Stimulated activated CD4-positive, alpha-beta T cell treated with anti-CD3 and anti-CD28 coated beads, Interleukin-4, amount 100 ng/mL, for 4 hours (primary cell): ENCODE measurements at places on chromosomes 2 and 18.

DNA sequence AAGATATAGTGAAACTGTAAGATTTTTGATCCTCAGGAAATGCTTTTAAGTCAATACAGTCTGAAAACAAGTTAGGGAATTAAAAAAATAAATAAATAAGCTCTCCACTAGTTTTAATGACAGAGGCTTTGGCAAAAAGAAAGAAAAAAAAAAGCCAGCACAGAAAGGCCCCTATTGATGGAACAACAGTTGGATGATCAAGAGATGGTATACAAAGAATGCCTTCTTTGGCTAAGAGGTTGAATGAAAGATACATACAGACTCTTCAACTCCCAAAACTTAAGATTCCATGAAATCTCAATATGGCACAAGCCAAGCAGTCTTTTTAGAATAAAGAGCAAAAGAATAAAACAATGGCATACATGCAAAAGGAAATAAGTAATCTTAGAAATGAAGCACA, 64.0 kb upstream of the GALNT5 start:
- no peak for DNase-seq

DNA sequence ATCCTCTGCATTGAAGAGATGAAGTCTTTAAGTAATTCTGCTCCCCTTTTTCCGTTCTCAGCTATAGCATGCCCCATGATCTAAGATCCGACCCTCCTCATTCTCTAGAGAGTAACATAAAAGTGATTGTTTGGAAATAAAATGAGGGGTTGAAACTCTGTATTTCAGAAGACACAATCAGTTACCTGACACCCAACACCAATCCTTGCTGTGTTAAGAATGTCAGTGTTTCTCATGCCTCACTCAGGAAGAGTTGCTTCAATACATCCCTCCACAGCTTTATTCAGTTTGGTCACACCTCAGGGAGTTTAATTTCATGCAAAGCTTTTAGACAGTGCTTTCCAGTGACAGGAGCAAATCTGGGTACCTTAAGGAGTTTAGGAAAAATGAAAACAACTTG, 49.9 kb upstream of the RBBP8 start:
- DNase-seq = no peak

DNA sequence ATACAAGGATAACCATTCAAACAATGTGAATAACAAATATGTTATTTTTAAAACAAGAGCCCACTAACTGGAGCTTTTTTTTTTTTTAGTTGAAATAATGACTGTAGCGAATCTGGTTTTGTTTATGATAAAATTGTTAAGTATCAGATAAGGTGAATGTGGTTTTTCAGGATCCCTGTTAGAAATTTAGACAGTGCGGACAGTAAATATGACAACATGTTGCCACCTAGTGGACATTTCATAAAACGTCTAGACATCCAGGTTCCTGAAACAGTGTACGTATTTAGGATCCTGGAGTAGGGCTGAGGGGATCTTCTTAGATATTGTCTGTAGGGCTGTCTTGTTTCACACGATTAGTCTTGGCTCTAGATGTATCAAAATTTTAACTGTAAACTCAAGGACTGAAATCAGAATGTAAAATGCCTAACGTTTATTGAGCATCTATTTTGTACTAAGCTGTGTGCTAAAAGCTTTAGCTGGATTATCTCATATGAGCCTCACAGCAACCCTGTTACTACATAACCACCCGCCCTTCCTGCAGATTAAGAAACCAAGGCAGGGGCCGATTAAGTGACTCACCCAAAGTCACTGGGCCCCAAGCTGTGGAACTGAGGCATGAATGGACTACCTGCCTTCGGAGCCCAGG, 23.9 kb upstream of the CCDC68 start:
- DNase-seq = no peak

GRCh38 chr2:73069041-73069854, 2.3 kb downstream of the SFXN5 start:
- no peak for DNase-seq

DNA sequence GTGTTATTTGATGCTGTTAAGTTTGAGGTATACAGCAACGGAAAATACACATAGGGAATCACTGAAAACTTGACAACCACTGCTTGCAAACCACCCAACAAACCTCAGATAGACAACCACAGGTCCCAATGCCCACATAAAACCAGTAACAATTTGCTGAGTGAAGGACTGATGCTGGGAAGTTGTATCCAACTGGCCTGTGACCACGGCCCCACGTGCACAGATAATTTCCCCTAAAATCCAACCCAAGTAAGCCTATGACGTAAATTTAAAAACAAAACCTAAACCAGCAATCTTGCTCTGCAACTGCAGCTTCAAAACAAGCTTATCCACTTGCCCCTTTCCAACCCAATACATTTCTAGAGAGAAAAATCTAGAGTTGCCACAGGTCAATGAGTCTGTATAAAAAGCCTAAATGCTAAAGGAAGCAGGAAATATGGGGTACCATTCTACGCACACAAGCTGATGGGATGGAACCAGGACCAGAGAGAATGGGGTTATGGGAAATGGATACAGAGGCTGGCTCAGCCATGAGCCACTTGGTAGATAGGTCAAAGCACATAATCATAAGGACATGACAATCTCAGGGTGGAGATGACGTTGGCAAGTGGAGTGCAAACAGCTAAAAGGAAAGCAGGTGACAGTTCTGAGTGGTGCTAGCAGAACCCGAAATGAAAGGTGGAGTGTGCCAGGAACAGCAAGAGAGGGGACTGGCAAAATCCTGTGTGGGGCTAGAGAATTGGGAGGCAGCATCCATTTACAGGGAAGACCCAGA, 27.8 kb upstream of the CREB1 start:
- DNase-seq = no peak

GRCh38 chr2:11397513-11397912, 53.1 kb upstream of the ROCK2 start:
- DNase-seq = no peak

GRCh38 chr2:195595825-195596224, 61.2 kb upstream of the SLC39A10 start:
- no peak for DNase-seq

GRCh38 chr2:81942136-81942680, 1637.7 kb upstream of the LRRTM1 start:
- no peak for DNase-seq

GRCh38 chr2:98907966-98908905, 27.8 kb downstream of the CRACDL start:
- DNase-seq = no peak

DNA sequence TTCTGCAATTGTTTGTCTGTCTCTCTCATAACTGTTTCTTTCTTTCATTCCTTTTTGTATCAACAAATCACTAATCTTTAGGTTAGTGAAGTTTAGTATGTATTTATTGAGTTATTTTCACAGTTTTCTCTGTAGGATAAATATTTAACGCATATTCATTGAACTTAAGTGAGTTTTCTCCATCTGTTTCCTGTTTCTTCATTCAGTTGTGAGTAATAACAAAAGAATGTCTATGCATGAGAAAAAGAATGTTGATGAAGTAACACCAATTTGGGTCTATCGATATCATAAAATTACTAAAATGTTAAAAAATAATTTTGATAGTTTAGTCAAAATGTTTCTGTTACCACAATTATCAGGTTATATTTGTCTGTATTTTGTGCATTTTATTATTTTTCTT, 948.0 kb downstream of the DSC3 start:
- no peak for DNase-seq

- DNase-seq = no peak
These were observed 27.0 kb upstream of the MGAT4A start for GRCh38 chr2:98757904-98758421.

GRCh38 chr18:79026491-79026890, 42.7 kb upstream of the ATP9B start:
- no peak for DNase-seq

DNA sequence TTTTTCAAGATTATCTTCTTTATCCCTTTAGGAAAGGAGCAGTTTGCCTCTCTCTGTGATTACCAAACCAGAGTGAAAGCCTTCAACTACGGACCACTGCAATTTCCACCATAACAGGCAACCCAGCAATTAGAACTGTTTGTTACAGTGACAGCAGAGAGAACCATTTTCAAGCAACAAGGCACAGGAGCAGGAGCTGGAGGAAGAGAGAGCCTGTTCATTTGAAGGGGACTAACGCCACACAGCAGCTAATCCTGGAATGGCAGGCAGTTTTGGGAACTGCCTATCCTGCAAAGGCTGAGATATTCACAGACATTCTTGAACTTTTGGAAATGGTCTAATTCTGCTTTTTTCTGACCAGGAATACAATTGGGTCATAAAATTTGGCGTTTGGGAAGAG, 1541.9 kb upstream of the PIK3C3 start:
- DNase-seq = no peak

DNA sequence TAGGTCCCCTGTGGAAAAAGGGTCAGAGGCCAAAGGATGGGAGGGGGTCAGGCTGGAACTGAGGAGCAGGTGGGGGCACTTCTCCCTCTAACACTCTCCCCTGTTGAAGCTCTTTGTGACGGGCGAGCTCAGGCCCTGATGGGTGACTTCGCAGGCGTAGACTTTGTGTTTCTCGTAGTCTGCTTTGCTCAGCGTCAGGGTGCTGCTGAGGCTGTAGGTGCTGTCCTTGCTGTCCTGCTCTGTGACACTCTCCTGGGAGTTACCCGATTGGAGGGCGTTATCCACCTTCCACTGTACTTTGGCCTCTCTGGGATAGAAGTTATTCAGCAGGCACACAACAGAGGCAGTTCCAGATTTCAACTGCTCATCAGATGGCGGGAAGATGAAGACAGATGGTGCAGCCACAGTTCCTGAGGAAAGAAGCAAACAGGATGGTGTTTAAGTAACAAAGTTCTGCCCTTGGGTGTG, 165.8 kb downstream of the RPIA start:
- DNase-seq = no peak

DNA sequence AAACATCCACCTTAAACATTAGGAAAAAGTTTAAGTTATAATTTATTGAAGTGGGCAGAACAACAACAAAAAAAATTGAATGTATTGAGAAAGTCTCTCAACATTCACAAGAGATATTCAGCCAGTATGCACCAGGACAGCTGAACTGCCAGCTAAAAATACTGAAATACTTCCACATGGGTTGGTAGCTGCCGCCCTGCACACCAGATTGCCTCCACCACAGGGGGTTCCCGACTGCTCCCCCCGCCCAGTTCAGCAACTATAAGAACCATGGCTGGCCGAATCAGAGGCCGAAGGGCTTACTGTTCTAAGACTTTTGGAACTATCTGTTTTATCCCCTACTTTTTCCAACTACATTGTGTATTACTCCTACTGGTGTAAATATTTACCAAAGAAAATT, 150.0 kb upstream of the LRP1B start:
- DNase-seq = no peak

GRCh38 chr2:110717734-110718133, 14.6 kb upstream of the ACOXL start:
- DNase-seq = no peak

GRCh38 chr2:177141866-177142265, 70.7 kb upstream of the HNRNPA3 start:
- DNase-seq = no peak

GRCh38 chr2:229971298-229971790, 49.0 kb downstream of the FBXO36 start:
- no peak for DNase-seq

DNA sequence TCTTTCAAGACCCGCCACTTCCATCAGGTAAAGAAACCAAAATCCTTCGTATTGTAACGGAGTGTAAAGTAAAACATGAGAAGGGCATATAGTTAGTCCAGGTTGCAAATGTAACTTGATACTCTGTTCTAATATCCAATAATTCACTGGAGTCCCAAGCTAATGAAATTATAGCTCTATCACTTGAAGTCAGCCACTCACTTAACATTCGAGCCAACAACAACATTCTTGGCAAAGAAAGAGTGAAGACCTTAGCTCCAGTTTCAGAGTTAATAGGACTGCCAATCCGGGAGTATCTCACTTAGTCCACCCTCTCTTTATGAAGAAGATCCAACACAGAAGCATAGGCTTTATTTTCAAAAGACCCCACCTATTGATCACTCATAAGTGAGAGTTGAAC, 298.0 kb upstream of the SOX11 start:
- DNase-seq = no peak

GRCh38 chr2:88724643-88725332, 33.3 kb downstream of the RPIA start:
- no peak for DNase-seq

- DNase-seq = no peak
These were observed 62.8 kb upstream of the SLC39A10 start for GRCh38 chr2:195594248-195594647.

- DNase-seq = no peak
These were observed 9.6 kb downstream of the IMMT start for GRCh38 chr2:86185517-86186212.

- no peak for DNase-seq
These were observed 54.8 kb downstream of the C2orf76 start for GRCh38 chr2:119311831-119312230.

DNA sequence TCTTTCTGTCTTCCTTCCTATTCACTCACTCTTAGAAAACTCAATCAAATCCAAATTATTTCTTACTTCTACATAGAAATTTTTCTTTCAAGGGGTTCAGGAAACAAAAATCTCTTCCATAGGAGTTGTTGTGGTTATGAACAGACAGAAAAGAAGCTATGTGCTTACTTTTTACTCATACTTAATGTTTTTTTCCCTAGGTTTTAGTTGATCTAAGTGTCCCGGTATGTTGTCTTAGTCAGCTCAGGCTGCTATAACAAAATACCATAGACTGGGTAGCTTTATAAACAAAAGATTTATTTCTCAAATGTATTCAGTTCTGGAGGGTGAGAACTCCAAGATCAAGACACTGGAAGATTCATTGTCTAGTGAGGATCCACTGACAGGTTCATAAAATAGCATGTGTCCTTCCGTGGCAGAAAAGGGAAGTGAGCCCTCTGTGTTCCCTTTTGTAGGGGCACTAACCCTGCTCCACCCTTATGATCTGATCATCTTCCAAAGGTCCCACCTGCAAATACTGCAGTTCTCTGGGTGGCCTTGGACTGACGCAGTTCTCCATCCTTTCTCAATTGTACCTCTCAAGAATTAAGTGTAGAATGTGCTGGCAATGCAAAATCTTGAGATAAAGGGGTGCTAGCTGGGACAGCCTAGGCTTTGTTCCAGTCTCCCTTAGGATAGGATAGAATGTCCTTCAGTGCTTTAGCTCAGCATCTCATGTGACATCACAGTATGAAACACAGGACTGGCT, 14.4 kb upstream of the VRK2 start:
- no peak for DNase-seq

DNA sequence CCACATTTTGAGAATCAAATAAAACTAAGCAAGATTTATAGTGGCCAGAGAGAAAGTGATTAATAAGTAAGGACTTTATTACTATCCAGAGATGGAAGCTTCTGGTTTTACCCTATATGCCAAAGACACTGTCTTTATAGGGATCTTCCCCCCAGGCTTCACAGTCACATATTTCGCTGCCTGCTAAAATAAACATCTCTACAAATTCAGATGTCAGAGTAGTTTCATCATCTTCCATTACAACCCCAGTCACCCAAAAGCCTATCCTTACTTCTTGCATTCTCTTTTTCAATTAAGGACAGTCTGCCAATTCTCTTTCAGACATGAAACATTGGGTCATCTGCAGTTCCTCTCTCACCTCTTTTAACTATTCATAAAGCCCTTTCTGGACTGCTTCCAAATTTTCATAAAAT, 28.3 kb downstream of the CREB1 start:
- no peak for DNase-seq
